ENCODE measurements at places on chromosomes 3 and 15.

DNA sequence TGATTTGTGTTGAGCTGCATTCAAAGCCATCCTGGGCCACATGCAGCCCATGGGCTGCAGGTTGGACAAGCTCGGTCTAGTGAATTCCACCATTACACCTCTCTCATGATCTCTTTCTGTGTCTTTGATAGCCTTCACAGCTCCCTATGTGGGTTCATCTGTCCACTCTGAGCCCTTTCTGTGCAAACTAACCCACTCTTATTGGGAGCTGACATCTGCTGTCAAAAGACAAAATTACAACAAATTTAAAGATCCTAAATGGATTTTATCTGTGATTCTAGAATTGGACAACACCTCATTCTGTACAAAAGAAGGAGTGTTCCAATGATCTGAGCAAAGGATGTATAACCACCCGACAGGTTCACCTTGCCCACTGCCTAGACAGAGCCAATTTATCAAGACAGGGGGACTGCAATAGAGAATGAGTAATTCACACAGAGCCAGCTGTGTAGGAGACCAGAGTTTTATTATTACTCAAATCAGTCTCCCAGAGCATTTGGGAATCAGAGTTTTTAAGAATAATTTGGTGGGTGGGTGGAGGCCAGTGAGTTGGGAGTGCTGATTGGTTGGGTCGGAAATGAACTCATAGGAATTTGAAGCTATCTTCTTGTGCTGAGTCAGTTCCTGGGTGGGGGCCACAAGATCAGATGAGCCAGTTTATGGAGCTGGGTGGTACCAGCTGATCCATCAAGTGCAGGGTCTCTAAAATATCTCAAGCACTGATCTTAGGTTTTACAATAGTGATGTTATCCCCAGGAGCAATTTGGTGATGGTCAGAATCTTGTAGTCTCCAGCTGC is 2.6 kb upstream of the XYLB start:
- DNase-seq: no peak

GRCh38 chr15:81157195-81157938 is 23.3 kb downstream of the CFAP161 start:
- no peak for DNase-seq

- no peak for DNase-seq
Observed at GRCh38 chr3:139466360-139466759, 10.0 kb downstream of the RBP2 start.

DNA sequence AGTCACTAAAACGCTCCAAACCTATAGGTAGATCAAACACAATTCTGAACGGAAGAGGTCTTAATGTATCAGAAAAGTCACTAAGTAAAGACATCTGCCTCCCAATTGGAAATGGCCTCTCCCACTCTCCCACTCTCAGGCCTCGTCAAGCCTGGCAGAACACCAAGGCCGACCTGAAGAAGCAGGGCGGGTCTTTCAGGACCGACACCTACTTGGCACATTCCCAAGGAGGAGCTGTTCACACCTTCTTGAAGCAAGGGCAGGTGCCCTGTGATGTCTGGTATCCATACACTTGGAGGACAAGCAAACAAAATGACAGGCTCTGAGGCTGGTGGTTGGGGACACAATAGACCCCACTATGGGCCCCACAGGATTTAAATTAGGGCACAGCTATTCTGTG is 30.0 kb downstream of the XXYLT1 start:
- no peak for DNase-seq

GRCh38 chr3:187975561-187976364 is 178.2 kb upstream of the LPP start:
- no peak for DNase-seq
